ENCODE measurements at places on chromosomes 2 and 18.

GRCh38 chr2:164061129-164061746, 325.4 kb upstream of the FIGN start:
- peak; percentile 43 for DNase-seq

- DNase-seq = no peak
Observed at GRCh38 chr2:46349115-46349547, 51.9 kb downstream of the EPAS1 start.

DNA sequence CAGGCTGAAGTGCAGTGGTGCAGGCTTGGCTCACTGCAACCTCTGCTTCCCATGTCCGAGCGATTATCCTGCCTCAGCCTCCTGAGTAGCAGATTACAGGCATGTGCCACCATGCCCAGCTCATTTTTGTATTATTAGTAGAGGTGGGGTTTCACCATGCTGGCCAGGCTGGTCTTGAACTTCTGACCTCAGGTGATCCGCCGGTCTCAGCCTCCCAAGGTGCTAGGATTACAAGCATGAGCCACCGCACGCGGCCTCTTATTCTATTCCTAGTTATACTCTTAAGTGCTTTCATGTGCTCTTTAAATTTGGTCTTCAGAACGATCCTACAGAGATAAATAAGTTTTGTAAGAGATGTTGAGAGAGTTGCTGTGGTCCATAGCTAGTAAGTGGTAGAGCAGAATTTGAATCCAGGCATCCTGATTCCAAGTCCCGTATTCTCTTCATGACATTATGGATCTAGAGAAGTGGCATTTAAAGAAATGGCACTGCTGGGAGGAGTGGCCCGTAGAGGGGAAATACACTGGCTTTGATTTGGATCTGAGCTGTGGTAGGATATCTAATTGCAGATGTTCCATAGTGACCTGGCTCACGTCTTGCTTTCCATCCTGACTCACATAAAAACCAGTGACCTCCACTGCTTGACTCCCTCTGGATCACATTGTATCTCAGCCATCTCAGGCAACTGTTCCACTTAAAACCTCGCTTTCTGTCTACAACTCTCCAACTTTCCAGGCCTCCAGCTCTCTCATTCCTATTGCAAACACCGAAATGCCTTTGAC, 22.8 kb upstream of the ME2 start:
- DNase-seq = no peak

DNA sequence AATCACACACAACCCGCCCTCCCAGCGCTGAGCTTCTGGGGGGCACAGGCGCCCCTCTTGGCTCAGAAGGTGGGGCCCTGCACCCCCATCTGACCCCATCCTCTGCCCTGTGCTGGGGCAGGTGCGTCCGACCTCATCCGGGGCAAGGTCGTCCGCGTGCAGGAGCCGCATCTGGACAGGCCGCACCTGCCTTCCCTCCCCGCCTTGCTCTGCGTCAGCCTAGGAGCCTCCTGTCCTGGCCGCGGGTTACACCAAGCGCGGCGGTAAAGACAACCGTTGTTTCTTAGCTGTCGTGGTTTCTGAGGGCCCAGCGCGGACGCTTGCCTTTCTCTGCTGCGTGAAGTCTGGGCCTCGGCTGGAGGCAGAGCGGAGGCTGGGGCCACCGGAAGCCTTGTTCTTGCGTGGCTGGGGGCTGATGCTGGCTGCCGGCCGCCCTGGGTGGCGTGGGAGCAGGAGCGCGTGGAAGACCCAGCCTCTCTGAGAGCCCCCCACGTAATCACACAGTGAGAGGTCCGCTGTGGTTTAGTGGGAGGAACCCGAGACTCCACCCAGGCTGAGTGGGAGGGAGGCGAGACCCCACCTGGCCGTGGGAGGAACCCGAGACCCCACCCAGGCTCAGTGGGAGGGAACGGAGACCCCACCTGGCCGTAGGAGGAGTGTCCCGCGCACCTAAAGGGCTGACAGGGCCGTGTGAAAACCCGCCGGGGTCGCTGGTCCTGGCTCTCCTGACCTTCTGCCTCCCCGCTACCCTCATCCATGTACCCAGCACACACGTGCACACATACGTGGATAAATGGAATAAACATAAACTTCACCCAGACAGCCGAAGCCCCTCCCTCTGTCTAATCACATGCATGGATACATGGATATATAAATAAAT, 51.8 kb downstream of the KCNG2 start:
- peak; percentile 41 for DNase-seq

- no peak for DNase-seq
Observed at GRCh38 chr2:85436836-85437487, 18.4 kb downstream of the SH2D6 start.

GRCh38 chr2:237296756-237297155, 117.2 kb downstream of the COL6A3 start:
- no peak for DNase-seq

GRCh38 chr2:54665436-54665856, 58.0 kb upstream of the EML6 start:
- DNase-seq = no peak

Data from H1 (cell line).